ENCODE measurements at places on chromosomes 1 and 21.

DNA sequence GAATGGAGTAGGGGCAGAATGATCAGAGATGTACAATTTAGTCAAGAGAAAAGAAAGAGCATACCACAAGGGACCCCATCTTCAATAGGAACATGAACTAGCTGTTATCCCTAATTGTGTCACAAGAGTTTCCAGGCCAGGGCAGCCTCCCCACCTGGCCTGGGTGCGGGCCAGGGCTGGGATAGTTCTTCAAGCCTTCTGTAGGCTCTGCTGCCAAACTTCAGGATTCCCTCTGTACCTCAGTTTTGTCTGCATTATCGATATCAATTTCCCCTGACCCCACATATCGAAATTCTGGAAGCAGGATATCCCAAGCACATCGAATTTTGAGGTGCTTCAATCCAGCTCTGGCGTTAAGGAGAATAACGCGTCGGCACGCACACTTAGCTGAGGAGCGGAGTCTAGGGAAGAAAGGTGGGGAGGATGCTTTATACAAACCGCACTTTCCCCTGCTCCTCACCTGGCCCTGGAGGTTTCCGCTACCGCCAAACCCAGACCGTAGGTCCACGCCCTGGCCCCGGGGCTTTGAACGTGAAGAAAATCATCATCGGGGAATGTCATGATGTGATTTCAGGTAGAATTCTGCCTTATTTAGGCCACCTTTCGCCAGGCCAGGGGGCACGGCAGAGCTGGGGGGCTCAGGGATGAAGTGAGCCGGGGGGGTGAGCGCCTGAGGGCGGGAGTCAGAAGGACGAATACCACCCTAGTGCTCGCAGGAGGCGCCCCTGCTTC, 7.4 kb downstream of the HLX start:
- DNase-seq, result no peak

GRCh38 chr1:231618609-231619256, 7.9 kb upstream of the DISC1 start:
- no peak for DNase-seq

DNA sequence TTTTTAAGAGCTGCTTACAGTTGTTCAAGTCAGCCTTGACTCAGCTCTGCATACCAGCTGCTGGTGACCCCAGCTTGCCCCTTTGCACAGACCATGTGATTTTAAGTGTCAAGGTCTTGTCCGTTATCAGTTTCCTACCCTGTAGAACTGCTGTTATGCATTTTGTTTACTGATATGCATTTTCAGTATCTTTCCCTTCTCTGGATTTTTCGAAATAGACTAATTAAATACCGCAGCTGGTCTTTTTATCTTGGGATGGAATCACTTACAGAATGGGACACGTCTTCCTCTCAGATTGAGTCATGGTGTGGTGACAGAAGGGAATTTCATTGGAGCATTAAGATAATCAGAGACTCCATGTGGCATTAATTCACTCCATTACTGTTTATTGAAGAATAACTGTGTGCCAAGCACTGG, 145.6 kb downstream of the FMN2 start:
- DNase-seq, result no peak

- no peak for DNase-seq
Observed at GRCh38 chr21:16309250-16309971, 579.6 kb downstream of the USP25 start.

DNA sequence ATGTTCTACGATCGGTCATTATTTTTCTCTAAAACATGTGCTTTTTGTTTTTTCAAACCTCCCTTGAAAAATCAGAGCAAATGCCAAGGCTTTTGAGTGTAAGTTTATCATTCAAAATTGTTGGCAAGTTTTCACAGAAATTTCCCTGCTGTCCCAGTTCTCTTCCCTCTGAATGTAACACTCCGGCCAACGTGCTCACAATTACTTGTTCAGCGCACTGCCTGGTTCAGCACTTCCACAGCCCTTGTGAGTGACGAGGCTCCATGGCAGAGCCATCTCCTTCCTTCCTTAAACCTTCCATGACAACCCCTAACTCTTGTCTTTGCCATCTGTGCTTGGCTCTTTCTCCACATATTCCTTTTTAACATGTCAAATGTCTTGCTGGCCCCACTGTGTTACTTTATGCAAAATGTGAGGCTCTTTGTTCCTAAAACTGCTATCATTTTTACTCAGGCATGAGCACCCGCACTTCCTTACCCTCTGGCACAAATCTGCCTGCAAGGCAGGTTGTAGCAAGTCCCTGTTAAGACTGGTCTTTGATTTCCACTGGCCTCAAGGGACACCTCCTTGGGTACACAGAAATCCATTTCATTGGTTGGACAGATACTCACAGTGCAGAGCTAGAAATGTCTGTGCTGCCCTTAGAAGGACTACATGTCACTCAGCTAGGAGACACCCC, 142.8 kb downstream of the HUNK start:
- DNase-seq, result no peak

DNA sequence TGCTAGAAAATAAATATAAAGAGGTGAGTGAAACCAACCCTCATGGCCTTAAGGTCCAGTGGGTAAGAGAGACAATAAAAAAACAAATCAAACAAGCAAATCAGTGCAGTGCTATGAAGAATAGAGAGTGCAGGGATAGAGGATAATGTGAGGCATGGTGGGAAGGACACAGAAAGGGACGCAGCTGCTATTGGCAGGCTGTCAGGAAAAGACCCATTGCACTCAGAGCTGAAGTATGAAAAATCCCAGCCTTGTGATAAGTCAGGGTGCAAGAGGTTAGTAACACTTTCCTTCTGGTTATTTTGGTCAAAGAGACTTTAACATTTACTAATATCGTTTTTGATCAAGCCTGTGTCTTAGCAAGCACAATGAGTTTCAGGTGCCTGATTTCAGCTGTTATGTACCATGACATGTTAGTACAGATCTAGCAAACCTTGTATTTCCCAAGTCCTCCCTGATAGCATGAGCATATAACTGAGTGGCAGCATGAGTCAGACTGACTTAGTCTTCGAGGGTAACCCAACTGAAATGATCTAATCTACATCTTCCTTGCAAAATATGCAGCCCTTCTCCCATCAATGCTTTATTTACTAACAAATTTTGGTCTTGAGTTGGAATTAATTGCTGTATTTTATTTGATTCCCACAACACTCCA, 31.7 kb downstream of the CHML start:
- DNase-seq, result no peak

DNA sequence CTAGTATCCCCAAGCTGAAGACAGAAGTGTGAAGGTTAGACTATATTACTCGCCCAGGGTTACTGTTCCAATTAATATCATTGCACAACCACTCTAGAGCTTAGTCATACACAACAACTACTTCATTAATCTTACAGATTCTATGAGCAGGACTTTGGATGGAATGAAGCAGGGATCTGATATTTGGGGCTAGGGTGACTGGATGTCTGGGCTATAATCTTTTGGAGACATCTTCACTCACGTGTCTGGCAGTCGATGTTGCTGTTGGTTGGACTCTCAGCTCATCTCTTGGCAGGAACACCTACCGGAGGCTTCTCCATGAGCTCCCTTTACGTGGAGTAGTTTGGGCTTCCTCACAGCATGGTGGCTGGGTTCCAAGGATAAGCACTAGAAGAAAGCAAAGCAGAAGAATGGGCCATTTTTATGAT, 519.2 kb upstream of the B3GALT2 start:
- no peak for DNase-seq

DNA sequence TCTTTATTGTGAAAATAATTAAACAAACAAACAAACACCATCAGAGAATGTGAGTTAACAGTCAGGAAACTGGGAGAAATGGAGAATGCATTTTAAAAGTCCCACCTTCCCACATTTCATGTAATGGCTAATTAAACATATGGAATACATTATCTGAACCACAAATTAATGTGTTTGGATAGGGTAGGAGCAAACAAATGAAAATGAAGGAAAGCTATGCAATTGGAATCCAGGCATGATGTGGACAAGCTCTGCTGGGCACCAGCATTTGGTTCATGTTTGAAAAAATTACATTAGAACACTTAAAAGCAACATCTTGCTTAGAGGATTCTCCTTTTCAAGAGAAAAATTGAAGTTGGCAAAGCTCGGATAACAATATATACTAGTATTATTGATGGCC, 628.1 kb downstream of the LMO4 start:
- DNase-seq, result no peak

DNA sequence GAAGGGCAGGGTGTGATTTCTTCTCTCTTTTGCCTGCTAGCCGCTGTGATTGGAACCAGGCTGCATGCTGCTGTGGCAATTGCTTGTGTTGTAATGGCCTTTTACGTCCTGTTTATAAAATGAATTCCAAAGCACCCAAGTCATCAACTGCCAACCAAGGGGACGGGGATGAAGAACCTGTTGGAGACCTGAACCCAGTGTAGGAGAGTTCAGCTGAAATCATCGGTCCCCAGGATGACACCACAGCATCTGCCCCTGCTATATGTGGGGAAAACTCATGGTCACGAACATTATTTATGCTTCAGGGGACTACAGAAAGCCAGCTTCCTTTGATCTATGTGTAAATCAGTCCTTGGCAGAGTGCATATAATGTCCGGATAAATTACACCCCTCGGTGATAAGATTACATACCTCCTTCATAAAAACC, 3.8 kb downstream of the TMEM167B start:
- no peak for DNase-seq

DNA sequence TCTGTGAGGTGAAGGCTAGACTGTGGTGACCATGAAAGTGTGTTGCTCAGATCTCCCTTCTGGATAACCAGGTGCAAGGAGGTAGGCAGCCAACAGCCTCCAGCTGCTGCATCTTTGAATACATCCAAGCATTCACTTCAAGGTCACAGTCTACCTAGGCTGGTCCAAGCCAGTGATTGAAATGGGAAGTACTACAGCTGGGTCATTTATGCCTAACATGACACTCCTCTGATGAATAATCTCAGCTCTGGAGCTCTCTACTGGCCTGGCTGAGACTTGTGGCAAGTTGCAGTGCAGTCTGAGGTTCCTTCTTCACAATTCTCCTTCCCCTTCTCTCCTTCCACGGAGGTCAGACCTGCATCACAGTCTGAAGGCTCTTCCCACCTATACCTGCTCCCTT, 35.0 kb upstream of the ARHGAP29 start:
- DNase-seq, result no peak

DNA sequence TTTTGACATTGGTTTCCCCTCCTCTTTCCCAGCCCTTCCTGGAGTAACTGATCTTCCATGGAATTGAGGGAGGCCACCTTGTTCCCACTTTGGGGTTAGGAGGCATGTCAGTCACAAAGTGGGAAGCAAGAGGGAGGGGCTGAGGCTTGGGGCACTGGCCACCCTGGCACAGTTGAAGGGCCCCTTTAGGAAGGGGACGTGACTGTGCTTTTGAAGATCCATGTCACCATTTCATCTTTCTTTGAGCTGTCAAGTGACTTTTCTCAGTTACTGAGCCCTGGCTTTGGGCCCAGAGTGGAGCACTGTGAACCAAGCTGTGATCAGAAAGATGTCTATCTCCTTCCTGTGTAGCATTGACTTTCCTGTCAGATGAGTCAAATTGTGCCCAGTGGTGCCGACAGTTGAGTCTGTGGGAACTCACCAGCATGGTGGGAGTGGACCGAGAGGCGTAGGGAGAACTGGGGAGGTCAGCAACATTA, 38.5 kb upstream of the TDRD10 start:
- DNase-seq, result peak; percentile 85

DNA sequence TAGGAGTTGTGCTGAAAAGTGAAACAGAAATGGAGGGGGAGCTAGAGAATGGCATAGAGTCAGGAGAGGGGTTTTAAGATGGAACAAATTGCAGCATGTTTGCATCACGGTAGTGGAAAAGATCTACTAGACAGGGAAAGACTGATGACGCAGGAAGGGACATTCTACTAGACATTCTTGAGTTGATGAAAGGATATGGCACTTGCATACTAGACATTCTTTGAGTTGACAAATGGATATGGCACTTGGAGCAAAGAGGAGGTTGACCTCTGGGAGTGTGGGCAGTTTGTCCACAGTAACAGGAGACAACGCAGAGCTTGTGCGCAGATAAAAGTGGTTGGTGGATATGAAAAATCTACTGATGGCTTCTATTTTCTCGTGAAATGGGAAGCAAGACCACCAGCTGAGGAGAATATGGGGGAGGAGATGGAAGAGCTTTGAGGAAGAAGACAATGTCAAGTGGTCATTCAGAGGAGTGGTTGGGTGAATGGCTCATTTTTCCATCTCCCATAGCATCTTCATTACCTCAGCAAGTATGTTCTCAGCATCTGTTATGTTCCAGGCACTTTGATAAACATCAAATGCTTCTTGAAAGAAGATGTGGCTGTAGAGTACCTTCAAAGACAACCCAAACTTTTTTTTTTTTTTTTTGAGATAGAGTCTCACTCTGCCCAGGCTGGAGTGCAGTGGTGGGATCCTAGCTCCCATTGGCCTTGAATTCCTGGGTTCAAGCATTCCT, 2.4 kb upstream of the CTPS1 start:
- DNase-seq, result no peak

DNA sequence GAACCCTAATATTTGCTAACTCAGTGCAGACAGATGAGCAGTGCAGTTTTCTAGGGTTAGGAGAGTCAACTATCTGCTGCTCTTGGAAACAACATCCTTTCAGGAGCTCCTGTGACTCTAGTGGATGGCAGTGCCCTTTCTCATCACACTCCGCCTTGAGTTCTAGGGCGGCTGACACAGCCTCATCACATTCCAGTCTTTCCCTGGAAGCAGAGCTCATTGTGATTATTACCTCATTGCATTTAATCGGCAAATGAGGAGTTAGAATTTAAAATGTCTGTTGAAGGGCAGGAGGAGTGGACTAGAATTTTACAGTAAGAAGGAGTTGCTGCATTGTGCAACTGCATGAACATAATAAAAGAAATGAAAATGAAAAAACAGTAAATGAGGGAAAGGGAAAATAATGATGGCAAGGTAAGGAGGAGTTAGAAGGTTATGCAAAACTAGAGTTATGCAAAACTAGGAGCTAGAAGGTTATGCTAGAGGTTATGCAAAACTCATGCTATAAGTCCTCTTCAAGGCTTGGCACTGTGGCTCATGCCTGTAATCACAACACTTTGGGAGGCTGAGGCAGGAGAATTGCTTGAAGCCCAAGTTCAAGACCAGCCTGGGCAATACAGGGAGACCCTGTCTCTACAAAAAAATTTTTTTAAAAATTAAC, 6.9 kb upstream of the PTGFRN start:
- DNase-seq, result no peak

GRCh38 chr1:11134251-11134897, 34.7 kb upstream of the EXOSC10 start:
- no peak for DNase-seq
